SIG-M5 (cell line): ENCODE measurements at places on chromosomes 5 and 9.

- DNase-seq: no peak
These were observed 23.0 kb upstream of the ECM2 start for GRCh38 chr9:92558612-92559374.

DNA sequence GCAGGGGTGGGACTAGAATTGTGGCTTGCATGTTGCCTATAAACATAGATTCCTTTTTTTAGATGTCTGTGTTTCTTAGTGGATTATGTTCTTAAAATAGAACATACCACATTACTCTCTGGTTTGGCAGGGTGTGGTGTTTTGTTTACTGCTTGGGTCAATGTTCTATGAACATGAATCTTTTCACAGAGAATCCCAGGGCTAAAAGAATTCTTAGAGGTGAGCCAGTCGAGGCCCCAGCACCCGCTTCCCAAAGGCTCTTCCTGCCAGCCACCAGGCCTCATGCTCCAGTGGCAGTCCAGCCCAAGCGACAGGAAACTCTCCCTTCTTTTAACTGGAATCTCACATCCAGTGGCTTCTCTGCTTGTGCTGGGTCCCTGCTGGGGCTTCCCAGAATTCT, 126.6 kb downstream of the C9orf152 start:
- no peak for DNase-seq

DNA sequence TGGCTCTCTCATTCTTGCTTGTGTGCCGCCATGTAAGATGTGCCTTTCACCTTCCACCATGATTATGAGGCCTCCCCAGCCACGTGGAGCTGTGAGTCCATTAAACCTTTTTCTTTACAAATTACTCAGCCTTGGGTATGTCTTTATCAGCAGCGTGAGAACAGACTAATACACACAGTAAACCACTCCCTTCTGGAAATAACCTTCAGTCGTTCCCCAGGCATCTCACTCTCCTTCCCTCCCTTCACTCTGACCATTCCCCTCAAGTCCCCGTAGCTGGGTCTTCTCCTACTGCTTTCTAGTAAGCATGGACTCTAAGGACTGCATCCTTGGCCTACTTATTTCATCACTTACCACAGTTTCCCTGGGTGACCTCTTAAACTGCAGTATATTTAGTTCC, 493.9 kb downstream of the CCDC171 start:
- DNase-seq: no peak

DNA sequence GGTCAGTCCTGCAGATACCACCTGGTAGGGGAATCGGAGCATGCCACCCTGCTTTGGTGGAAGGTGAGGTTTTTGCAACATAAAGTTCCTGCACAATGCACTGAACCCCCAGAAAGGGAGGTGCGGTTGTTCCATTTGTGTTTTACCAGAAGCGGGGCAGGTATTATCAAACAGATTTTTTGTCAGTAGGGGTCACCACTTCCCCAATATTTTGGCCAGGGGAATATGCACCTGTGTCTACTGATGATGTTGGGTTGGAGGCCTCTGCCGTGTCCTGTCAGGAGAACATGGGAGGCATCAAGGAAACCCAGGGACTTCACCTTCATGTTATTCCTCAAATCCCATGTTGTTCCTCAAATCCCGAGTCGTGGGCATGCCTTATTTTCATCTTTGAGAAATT, 438.7 kb downstream of the NTRK2 start:
- no peak for DNase-seq

DNA sequence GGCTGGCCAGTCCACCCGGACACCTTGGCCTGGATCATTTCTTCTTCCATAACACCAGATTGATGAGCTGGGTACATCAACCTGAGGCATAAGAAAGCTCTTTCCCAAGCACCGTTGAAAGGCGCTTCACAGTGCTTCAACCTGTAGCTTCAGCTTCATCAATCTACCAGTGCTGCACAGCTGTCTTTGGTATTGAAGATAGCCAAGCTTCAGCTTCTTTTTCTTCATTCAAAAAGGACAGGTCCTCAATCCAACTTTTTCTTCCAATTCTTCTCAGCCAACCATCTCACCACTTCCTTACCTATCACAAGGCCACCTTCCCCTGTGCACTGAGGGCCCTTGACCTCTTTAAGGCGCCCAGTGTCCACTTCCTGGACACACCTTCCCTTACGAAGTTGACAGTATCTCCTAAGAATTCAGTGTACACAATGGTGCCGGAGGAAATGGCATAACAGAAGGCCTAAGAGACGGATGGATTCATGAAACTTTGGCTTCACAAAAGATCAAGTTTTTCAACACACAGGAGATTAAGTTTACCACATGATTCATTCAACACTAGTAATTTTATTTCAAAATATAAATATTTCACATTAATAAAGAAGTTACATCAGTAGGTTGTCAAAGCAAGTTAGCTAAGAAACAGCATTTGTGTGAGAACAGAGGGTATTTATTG, 1.4 kb upstream of the CTNNAL1 start:
- no peak for DNase-seq

- DNase-seq: no peak
These were observed 50.4 kb upstream of the CKMT2 start for GRCh38 chr5:81182396-81183390.

DNA sequence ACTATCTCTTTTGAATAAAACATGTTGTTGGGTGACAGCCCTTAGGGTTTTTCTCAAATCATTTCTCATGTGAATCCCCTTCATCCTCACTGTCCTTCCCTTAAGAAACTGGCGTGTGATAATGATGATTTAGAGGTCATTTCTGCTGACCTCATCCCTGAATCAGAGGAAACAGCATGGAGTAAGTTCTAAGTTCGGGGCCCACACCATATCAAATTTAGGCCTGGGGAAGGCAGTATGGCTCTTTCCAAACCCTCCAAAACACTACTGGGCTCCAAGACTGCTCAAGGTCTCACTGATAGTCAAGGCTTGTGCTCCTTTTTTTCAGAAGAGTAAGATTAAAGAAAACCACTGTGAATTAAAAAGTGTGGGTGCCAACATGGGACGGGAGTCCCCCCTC, 872 bp upstream of the SMIM3 start:
- DNase-seq: no peak

DNA sequence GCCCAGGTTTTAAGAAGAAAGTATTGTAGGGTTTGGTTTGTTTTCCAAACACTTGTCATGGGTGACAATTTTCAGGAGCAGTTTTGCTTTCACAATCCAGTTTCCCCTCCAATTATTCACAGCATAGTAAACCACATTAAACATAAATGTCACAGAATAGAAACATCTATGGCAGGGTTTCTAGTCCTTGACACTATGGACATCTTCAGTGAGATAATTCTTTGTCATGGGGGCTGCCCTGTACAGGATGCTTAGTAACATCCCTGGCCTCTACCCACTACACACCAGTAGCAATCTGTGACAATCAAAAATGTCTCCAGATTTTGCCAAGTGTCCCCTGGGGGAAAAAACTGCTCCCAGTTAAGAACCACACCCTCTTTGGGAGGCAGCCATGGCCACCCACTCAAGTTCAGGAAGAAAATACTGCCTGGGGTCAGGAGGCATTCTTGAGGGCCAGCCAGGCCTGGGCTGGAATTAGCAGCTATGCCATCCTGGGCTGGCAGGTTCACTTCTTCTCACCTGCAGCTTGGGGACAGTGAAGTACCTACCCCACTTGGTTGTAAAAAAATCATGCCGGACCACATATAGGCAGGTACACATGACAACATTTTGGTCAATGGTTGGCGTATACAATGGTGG, 116.3 kb downstream of the HSD17B3 start:
- no peak for DNase-seq

GRCh38 chr5:81601919-81602318, 149.0 kb downstream of the SSBP2 start:
- DNase-seq: no peak

- no peak for DNase-seq
These were observed 2.6 kb upstream of the PPARGC1B start for GRCh38 chr5:149727336-149728035.

DNA sequence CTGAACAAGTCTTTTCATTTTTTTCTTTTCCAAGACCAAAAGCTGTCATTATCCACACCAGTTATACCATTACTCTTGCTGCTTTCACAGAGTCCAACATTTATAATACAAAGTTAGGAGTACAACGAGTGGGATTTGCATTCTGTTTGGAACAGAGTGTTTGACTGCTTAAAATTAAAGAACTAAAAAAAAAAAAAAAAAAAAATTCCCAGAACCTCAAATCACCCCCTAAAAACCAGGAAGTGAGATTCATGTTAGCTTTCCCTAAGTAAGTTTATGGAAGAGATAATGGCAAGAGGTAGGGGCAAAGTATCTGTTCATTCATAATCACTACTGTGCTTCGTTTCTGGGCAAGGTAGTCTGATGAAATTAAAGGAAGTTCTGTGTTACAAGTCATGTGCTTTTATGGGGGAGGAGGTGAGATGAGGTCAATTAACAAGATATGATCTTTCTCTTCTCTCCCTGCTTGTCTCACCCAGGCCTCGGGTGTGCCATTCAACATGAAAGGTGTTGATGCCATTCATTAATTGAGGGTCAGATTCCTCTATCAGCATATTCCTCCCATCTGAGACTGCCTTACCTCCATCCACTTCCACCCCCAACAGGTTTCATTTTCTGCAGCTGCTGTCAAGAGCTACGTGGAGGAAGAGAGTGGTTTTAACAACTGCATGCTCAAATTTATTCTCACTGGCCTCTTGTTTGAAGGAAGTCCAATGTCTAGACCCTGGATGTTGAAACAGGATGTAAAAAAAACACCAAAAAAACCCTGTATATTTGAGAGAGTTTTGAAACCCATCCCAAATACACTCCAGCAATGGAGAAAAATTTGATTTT, 58.1 kb downstream of the MARCHF3 start:
- peak; percentile 50 for DNase-seq

- no peak for DNase-seq
These were observed 546.1 kb downstream of the NR2F1-AS1 start for GRCh38 chr5:93034621-93035590.

DNA sequence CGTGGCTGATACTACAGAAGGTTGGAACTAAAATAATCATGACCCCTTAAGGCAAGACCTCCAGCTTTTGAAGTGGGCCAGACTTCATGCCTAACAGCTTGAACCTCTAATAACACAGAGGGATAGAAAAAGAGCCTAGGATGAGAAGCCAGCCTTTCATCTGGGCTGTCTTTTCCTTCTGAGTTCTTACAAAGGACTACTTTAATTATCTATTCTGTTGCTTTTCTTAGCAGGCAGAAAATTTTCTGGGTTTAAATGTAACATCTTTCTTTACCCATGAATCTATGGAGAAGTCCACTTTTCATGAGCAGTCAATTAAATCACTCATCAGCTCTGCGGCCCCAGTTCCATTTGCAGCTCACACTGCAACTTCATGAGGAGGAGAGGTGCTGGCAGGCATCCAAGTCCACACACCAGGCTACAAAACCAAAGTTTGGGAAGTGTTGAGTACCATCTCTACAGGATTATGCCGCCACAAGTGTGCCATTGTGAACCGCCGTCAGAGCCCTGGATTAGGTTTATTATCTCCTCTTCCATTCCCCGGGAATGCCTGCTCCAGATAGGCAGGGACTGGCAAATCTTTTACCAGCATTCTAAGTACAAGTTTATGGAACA, 192.0 kb downstream of the TLE4 start:
- no peak for DNase-seq

GRCh38 chr5:90894866-90895420, 336.3 kb downstream of the ADGRV1 start:
- DNase-seq: no peak

DNA sequence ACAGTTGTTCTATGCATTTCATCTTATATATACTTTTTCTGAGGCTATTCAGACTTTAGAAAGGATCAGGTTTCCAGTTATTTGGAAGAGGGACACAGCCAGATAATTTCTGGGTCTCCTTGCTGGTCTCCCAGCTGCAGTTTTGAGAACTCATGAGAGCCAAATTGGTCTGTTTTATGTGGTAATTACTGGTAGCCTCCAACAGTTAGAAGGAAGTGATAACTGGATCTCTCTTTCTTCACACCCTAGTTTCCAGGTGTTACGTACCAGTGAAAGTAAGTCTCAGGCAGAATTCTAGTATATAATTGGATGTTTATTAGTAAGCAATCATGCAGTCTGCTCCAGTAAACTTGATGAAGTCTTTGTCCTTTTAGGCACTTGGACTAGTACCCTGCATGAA, 63.2 kb upstream of the RPS23 start:
- DNase-seq: no peak

GRCh38 chr5:41559184-41559583, 48.8 kb upstream of the PLCXD3 start:
- no peak for DNase-seq

- no peak for DNase-seq
These were observed 155.9 kb downstream of the MED27 start for GRCh38 chr9:131923766-131924165.

DNA sequence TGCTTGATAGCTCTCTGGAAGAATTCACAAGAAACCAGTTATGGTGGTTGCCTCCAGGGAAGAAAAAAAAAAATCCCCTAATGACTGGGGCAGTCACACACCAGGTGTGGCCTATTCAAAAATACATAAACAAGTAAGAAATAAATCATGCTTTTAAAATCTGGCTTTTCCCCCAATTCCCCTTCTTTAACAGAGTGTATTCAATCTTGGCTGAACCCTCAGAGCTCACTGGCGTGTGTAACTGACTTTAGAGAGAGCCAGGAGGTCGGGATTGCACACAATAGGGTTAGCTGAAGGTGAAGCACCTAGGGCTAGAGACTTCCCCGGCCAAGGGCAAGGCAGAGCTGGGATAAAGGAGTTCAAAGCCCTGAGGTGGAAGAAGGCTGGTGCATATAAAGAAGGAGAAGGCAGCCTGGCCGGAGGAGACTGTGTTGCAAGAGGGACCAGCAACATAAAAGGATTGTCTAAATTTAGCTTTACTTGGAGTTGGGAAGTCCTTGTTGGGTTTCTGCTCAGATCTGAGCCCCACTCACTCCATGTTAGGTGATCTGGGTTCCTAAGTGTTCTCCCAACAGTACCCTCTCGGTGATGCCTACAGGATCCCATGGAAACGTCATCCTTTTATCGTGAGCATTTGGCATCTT, 19.7 kb downstream of the FNBP1 start:
- DNase-seq: no peak

- no peak for DNase-seq
These were observed 30.1 kb upstream of the ZBED3 start for GRCh38 chr5:77117161-77117560.

DNA sequence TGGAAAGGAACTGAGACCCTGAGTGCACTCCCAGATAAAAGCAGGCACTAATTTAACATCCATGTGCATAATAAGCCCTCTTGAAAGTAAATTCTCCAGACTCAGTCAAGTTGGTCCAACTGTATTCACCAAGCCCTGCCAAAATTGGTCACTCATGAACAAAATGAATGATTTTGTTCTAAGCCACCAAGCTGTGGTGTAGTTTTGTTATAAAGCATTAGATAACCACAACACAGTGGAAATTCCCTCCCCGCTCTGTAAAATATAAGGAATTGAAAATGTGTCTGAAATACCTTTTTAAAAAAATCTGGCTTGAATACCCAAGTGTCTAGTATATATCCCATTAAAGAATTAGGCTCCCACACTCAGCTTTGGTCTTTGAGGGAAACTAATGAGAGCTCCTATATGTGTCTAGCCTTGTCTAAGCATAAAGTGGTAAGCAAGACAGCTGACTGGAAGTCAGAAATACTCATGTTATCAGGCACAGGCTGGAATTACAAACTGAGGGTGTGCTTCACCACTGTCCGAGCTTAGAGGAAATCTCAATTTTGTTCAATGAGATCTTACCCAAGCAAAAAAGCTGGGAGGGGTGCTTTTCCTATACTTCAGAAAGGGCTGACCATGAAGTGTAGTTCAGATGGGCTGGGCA, 33.2 kb downstream of the IDNK start:
- no peak for DNase-seq

- peak; percentile 56 for DNase-seq
These were observed 7.9 kb downstream of the CMYA5 start for GRCh38 chr5:79697222-79698170.
